KG1 (cell line): ENCODE measurements at places on chromosomes 3 and 15.

- DNase-seq, result no peak
These were observed 172.4 kb upstream of the SLC2A2 start for GRCh38 chr3:171198781-171199472.

DNA sequence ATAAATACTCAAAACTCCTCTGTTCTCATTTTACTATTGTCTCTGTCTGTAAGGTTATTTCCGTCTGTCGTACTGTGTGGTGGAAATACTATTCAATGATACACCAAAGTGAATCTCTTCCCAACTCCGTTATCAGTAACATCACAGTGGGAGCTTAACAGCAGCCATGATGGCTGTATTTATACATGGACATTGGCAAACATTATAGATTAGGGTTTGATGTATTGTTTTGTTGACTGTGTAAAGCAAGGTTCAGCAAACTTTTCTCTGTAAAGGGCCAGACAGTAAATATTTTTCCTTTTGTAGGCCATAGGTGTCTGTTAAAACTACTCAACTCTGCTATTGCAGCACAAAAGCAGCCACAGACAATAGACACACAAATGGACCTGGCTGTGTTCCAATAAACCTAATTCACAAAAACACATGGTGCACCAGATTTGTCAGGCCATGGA lies 23.2 kb downstream of the LIPC start:
- no peak for DNase-seq

- no peak for DNase-seq
These were observed 219.7 kb upstream of the COL8A1 start for GRCh38 chr3:99418709-99419108.

DNA sequence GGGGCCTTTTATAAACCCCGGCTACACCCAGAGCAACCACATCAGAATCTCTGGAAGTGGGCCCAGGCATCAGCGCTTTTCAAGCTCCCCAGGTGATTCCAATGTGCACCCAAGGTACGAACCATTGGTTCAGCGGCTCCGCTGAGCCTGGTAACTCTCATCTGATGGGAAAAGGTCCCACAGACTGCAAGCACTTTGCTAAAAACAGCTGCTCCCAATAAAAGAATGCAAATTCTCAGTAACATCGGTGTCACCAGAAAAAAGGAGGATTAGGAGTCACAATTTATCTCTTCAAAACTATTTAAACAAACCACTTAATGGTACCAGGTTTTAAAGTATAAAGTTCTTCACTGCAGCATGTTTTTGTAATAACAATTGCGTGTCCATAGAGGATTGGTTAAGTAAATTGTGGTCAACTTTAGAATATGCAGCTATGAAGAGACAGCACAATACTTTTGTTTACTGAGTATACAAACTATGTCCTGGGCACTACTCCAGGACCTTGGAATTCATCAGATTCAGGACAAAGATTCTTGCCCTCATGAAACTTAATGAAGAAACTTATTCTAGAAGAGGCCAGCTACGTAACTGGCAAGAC lies 660.7 kb upstream of the ADAMTS9 start:
- no peak for DNase-seq

- no peak for DNase-seq
These were observed 25.1 kb downstream of the VPS39 start for GRCh38 chr15:42182961-42183360.

DNA sequence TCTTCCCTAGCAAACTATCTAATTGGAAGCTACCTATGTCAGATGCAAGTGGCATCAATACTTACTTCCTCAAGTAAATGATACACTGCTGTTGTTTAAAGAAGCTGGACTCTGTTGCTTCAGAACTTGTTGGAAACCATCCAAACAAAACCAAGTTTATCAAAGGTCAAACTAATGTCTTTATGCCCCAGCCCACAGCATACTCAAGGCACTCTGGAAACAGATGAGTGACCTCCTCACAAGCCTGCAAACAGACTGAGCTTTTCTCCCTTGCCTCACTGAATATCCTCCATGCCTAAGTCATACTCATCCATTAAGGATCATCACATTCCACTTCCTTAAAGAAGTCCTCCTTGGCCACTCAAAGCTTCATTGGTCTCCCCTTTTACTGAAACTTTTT lies 107.4 kb upstream of the ACP3 start:
- no peak for DNase-seq

DNA sequence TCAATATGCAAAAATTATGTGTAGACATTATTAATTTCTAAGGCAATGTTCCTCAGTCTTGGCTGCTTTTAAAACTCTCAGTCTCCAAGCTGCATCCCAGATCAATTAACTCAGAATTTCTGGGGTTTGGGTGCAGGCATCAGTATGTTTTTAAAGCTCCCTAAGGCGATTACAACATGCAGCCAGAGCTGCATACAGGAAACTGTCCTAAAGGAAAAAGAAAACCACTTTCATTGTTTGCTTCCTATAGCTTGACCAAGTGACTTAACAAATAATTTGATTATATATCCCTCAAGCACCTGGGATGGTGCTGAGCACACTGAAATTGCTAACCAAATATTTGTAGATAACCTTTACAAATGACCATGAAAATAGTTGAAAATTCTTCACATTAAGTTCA lies 194.7 kb downstream of the DTWD1 start:
- DNase-seq, result no peak

DNA sequence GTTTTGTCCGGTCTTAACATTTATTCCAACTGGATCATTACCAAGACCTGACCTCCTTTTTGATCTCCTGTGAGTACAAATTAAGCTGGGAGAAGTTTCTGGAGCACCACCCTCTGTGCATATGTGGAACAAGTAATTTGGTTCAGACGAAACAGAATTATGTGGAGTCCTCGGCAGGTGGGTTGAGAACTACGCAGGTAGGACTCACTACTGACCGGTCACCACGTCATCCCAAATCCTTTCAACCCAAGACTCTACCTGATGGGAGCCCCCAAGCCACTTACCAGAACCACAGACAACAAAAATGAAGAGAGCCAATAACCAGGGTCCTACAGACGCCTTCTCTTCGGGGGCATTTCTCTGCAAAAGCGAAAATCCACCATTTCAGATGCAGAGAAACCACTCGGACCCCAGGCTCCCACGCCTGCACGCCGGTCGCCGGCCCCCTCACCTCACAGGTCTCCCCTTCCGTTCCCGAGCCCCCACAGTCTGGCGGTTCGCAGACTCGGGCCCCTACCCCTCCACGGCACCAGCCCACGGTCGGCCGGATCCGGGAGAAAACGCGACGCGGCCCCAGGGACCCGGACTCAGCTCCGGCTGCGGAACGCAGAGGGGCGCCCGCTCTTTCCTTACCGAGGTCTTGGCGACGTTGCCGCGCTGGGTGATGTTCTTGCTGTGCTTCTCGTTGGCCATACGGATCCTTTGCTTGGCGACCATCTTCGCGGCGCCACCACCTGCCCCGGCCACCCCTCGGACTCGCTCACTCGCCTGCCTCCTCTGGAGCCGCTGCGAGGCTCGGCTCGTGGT lies 674 bp downstream of the SERP1 start:
- DNase-seq, result no peak

DNA sequence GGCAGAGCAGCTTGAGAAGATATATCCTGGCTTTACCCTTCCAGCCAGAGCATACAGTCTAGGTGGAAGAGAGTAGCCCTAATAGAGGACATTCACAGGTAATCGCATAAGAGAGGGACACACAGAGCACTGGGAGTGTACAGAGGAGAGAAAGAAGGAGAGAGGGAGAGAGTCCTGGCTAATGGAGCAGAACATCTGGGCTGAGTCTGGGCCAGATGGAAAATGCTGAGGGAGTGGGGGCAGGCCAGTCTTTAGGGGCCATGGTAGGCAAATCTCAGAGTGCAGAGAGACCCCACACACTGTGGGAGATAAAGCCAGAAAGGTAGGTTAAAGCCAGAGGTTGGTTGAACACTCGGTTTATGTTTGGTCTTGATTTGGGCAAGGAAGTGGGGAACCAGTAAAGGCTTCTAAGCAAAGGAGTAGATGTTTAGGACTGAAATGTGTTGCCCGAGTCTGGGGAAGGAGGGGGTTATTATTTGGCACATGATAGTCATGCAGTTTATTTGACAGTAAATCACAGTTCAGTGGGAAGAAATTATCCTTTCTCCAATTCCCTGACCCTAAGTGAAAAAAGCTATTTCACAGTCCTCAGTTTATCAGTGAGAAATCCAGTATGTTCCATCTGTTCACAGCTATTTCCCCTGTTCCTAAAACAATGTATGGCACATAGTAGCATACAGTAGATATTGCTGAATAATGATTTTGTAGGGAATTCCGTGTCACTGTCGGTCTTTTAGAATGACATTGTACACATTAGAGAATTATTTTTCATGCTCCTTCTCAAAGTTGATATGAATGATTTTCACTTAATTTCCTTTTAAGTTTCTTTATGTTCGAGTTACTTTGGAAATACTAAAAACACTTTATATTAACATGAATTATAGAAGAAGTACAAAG lies 45.7 kb downstream of the PDHB start:
- DNase-seq, result no peak

DNA sequence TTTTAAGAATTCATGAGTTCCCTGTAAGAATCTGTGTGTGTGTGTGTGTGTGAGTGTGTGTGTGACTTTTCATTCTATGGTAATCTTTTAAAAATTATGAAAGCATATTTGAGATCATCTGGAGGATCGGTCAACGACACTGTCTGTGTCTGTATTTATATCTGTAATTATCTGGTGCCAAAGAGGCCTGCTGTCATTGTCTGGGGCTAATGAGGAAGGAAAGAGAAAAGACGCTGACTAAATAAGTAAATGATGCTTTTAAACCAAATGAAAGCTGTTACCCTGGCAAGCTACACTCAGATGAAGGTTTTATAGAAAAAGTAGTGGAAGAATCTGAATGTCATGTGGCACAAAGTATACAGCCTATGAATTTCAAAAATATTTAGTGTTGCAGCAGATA lies 439.8 kb downstream of the RBMS3 start:
- no peak for DNase-seq

DNA sequence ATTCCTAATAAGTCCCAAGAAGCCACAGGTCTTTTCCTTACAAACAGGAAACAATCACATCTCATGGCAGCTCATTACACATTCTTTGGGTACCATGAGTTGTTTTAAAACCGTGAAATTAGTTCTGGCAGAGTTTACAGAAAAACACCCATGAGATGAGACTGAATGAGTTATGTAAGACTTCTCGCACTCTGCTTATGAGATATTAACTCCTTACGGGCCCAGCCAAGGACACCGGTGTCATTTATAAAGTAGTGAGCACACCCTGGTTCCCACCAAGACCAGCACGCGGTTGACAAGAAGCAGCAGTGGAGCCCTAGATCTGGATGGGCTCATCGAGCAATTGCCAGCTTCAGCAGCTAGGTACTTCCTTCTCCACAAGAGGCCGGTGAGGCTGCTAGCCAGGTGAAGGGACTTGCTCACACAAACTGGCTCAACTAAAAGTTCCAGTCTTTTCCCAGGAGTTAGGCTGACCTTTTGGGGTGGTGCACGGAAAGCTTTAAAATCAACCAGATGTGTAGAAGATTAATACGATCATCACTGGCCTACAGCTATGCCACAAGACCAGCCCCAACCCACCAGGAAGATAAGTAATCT lies 318.6 kb upstream of the ICE2 start:
- DNase-seq, result no peak
